ENCODE measurements at places on chromosomes 4 and X. TPM values are rescaled to one million over a fixed set of nuclear protein-coding genes. Genes with fewer than 3 reads are reported as not detected.

MAGEA12 gene
- total RNA-seq, result not detected

CHRDL1 gene
- total RNA-seq, result 10.3 TPM

DNAAF6 gene
- not detected for total RNA-seq

DNA sequence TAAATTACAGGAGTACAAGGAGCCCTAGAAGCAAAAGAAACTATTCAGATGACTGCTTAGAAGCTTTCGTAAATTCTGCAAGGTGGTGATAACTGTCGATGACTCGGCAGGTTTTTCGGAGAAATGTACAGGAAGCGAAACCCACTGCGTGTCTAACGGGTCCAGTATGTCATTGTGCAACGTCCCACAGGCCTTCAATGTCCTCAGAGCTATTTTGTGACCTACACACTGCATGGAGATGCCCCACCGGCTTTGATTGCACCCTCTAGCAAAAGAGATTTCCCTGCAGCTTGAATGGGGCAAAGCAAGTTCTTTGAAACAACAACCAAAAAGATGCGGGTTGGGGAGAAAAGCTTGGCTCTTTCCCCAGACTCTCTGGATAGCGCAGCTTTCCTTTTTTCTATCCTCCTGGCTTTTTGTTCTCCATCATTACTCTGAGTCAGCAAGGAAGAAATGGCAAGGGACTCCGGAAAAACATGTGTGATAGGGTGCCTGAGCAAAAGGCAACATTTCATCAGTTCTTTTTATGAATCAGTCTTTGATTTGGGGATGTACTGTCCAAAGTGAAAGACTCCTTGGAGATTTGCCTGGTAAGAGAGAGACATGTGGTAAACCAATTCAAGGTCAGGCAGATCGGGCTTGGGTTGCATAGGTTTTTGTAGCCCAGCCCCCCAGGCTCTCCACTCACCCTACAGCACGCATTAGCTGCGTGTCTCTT, 112.0 kb upstream of the TBL1X start:
- no peak overlapping the region for H3K4me3 ChIP-seq
- no peak for DNase-seq
- no peaks in the 10 kb centered on the region for H3K27me3 ChIP-seq
- H3K36me3 ChIP-seq, result no peaks in the 10 kb centered on the region
- H3K27ac ChIP-seq, result no peak overlapping the region
- no peaks in the 10 kb centered on the region for H3K4me1 ChIP-seq

DNA sequence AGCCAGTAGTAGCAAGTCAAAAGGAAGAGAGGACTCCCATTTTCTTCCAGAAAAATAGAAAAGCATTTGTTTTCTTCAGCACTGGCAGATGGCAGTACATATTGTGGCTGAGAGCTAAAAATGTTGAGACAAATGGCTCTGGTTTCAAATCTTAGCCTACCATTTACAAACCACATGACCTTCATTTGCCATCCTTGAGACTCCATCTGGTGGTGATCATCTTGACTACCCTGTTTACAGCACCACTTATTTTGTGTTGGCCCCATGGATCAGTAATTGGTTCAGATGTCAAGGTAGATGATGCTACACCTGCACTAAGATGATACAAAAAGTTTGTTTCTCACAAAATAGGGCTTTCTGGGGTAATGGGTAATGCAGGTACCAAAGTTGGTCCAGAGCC, 951.8 kb upstream of the IGFBP7 start:
- no peak for DNase-seq
- no peaks in the 10 kb centered on the region for H3K27me3 ChIP-seq
- no peaks in the 10 kb centered on the region for H3K4me1 ChIP-seq
- no peak overlapping the region for H3K4me3 ChIP-seq

- no peak overlapping the region for H3K27ac ChIP-seq
- no peaks in the 10 kb centered on the region for H3K4me1 ChIP-seq
- no peak for DNase-seq
- H3K4me3 ChIP-seq, result no peak overlapping the region
Observed at GRCh38 chrX:129768586-129769466, 10.9 kb upstream of the SASH3 start.

GRCh38 chr4:76987153-76987591, 37.6 kb downstream of the SEPTIN11 start:
- no peak overlapping the region for H3K4me3 ChIP-seq
- no peaks in the 10 kb centered on the region for H3K27me3 ChIP-seq
- H3K36me3 ChIP-seq, result no peaks in the 10 kb centered on the region

DNA sequence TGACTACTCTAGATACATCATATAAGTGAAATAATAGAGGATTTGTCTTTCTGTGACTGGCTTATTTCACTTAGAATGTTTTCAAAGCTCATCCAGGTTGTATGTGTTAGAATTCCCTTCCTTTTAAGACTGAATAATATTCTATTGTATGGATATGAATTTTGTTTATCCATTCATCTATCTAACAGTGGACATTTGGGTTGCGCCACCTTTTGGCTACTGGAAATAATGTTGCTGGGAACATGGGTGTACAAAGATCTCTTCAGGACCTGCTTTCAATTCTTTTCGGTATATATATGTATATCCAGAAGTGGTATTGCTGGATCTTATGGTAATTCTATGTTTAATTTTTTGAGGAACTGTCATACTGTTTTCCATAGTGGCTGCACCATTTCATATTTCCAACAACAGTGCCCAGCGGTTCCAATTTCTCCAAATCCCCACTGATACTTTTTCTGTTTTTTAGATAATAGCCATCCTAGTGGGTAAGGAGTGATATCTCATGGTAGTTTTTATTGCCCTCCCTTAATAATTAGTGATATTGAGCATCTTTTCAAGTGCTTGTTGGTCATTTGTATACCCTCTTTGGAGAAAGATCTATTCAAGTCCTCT, 3.4 kb upstream of the SCD5 start:
- no peak for DNase-seq
- H3K27ac ChIP-seq, result no peak overlapping the region
- H3K27me3 ChIP-seq, result no peaks in the 10 kb centered on the region
- H3K36me3 ChIP-seq, result no peaks in the 10 kb centered on the region
- no peak overlapping the region for H3K4me3 ChIP-seq

GRCh38 chr4:55117511-55117910, 7.9 kb downstream of the KDR start:
- peaks cover 23% of the 10 kb centered on the region for H3K36me3 ChIP-seq
- H3K4me1 ChIP-seq, result no peaks in the 10 kb centered on the region
- no peak overlapping the region for H3K4me3 ChIP-seq
- H3K27me3 ChIP-seq, result no peaks in the 10 kb centered on the region
- H3K27ac ChIP-seq, result no peak overlapping the region
- no peak for DNase-seq

GRCh38 chrX:136850441-136851175, 29.9 kb downstream of the RBMX start:
- no peak for DNase-seq
- no peaks in the 10 kb centered on the region for H3K27me3 ChIP-seq
- no peaks in the 10 kb centered on the region for H3K4me1 ChIP-seq
- peak overlapping the region; percentile 20 for H3K27ac ChIP-seq
- no peak overlapping the region for H3K4me3 ChIP-seq

- H3K4me1 ChIP-seq, result peaks cover 12% of the 10 kb centered on the region
- H3K27ac ChIP-seq, result peak overlapping the region; percentile 78
- DNase-seq, result no peak
- H3K27me3 ChIP-seq, result no peaks in the 10 kb centered on the region
Observed at GRCh38 chr4:122796801-122797404, 29.7 kb upstream of the FGF2 start.

- no peak overlapping the region for H3K4me3 ChIP-seq
- DNase-seq, result no peak
- H3K36me3 ChIP-seq, result no peaks in the 10 kb centered on the region
- H3K4me1 ChIP-seq, result peaks cover 20% of the 10 kb centered on the region
- H3K27me3 ChIP-seq, result no peaks in the 10 kb centered on the region
- H3K27ac ChIP-seq, result no peak overlapping the region
Observed at GRCh38 chr4:142961866-142962265, 115.8 kb upstream of the INPP4B start.

DNA sequence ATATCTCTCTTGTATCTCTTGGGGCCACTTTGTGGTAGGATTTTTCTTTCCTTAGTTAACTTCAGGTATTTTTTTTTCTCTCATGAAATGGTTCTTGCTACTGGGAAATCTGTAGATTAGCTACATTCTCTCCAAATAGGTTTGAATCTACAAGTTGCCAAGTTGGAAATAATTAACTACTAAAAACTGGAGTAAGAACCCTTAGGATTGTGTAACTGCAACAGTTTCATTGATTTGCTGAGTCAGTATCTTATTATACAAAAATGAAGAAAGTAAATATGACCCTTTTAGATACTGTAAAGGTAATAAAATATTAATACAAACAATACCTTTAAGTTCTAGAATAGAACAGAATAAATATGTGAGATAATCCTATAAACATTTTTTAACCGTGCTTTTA, 327.9 kb downstream of the CXXC4 start:
- H3K27me3 ChIP-seq, result no peaks in the 10 kb centered on the region
- no peak overlapping the region for H3K27ac ChIP-seq
- DNase-seq, result no peak
- no peaks in the 10 kb centered on the region for H3K4me1 ChIP-seq
- H3K36me3 ChIP-seq, result no peaks in the 10 kb centered on the region

DNA sequence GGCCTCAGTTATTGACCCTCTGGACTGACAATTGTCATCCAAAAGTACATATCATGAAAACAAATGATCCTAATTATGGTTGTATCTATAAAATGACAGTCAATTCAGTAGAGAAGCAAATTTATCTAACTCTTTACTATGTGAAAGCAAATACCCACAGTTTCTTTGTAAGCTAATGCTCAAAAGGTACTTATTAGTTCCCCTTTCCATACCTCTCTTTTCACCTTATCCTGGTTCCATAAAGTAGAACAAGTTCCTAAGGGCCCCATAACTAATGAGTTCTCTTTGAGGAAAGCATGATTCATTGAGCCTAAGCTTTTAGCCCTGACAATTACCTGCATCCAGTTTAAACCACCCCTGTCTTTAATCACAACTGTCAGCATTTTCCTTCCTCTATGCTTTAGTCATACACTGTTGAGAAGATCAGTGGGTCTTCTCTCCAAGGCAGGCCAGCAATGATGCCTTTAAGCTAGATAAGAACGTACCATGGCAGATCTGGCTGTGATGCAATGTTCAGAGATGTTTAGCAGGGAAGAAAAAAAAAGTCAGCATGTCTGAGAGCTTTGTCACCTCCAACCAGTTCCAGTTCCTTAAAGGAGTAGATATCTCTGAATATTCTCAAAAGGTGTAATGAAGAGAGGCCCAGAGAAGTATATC, 179.7 kb upstream of the RASGEF1B start:
- H3K4me3 ChIP-seq, result no peak overlapping the region
- H3K4me1 ChIP-seq, result no peaks in the 10 kb centered on the region
- H3K27me3 ChIP-seq, result no peaks in the 10 kb centered on the region
- H3K36me3 ChIP-seq, result no peaks in the 10 kb centered on the region

- H3K27me3 ChIP-seq, result no peaks in the 10 kb centered on the region
- no peaks in the 10 kb centered on the region for H3K36me3 ChIP-seq
- DNase-seq, result no peak
- H3K4me3 ChIP-seq, result no peak overlapping the region
- H3K4me1 ChIP-seq, result no peaks in the 10 kb centered on the region
- H3K27ac ChIP-seq, result no peak overlapping the region
Observed at GRCh38 chrX:151359931-151360871, 36.8 kb upstream of the VMA21 start.

DNA sequence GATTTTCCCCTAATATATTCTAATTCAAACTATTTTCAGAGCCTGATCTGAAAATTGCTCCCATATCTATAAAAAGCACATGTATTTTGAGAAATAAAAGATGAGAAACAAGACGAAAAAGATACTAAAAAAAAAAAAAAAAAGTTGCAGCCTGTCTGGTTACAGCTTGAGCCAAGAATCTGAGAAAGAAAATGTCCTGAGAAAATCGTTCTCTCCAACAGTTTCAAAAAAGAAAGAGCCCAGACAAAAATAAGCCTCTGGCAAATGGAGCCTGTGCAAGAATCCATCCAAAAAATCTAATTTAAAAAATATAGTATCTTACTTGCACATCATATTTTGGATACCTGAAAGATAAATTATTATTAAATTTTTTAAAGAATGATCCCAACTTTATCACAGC, 163.0 kb upstream of the TBL1X start:
- H3K27ac ChIP-seq, result peak overlapping the region; percentile 43

DNA sequence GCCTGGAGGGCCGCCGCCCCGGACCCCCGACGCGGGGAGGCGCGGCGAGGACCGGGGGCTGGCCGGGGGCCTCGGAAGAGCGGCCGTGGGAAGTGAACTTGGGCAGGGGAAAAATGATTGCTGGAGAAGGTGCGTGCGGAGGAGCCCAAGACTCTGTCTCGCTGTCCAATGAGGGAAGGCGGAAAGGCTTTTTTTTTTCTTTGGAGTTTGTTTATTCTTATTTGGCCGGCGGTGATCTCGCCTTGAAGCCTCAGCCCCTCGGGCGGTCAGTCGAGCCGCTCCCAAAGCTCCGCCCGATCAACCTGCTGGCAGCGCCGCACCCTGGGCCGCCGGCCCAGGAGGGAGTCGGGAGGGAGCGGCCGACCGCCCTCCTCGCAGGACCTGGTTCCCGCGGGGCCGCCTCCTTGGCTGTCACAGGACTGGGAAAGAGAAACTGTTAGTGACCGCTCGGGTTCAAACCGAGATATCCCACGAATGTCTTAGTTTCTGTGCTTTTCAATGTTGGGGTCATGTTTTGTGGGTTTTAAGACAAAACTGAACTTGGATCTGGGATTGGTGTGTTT, 2.5 kb downstream of the CPEB2 start:
- peak; percentile 88 for DNase-seq
- no peaks in the 10 kb centered on the region for H3K27me3 ChIP-seq
- H3K4me3 ChIP-seq, result peak overlapping the region; percentile 79
- H3K27ac ChIP-seq, result peak overlapping the region; percentile 100
- H3K36me3 ChIP-seq, result peaks cover 27% of the 10 kb centered on the region
- peaks cover 39% of the 10 kb centered on the region for H3K4me1 ChIP-seq

GRCh38 chrX:40474205-40474626, 106.6 kb upstream of the ATP6AP2 start:
- no peak overlapping the region for H3K27ac ChIP-seq
- no peak overlapping the region for H3K4me3 ChIP-seq
- no peaks in the 10 kb centered on the region for H3K36me3 ChIP-seq
- H3K27me3 ChIP-seq, result no peaks in the 10 kb centered on the region
- H3K4me1 ChIP-seq, result no peaks in the 10 kb centered on the region
